ENCODE measurements at places on chromosomes 1 and 21. TPM values are rescaled to one million over a fixed set of nuclear protein-coding genes. Genes with fewer than 3 reads are reported as not detected.

Gene PRAMEF12
- not detected for total RNA-seq

Gene MATN1
- not detected for total RNA-seq

Gene FCRL4
- not detected for total RNA-seq

Gene MXRA8
- total RNA-seq, result 651 TPM

Gene TFF1
- 0.49 TPM for total RNA-seq

Gene KIF17
- total RNA-seq, result 0.81 TPM

Gene URB2
- total RNA-seq, result 11.2 TPM

Gene G0S2
- 5.1 TPM for total RNA-seq

Gene LCE5A
- total RNA-seq, result not detected

Gene OR10J1
- total RNA-seq, result not detected

Gene GBP1
- 19.9 TPM for total RNA-seq

Gene LCE1D
- total RNA-seq, result not detected

Gene F13B
- total RNA-seq, result not detected

Gene LIN28A
- 0.38 TPM for total RNA-seq

Gene CSF3R
- total RNA-seq, result not detected

Gene TGFB2
- 94.8 TPM for total RNA-seq

Gene PGBD5
- 1.3 TPM for total RNA-seq

Gene ANGPTL1
- total RNA-seq, result not detected

Gene HCRTR1
- total RNA-seq, result not detected

Gene KCNC4
- 1.6 TPM for total RNA-seq

Gene FCGR3B
- total RNA-seq, result not detected

Gene TMEM82
- not detected for total RNA-seq

Gene LENEP
- not detected for total RNA-seq

Gene CFHR2
- not detected for total RNA-seq

Gene NIBAN1
- 38.4 TPM for total RNA-seq

Gene TCHH
- not detected for total RNA-seq

Gene AMPD1
- not detected for total RNA-seq

Gene REN
- total RNA-seq, result 0.13 TPM

Gene APOBEC4
- total RNA-seq, result not detected

Gene GBP4
- 0.13 TPM for total RNA-seq

Gene RYR2
- 0.25 TPM for total RNA-seq

Gene TP73
- not detected for total RNA-seq

Gene TMEM269
- 0.25 TPM for total RNA-seq

Gene LCE1B
- total RNA-seq, result not detected

Gene TMEM200B
- total RNA-seq, result 8.8 TPM

Gene DFFA
- total RNA-seq, result 26.6 TPM

Gene HES3
- total RNA-seq, result not detected

Measured in mesangial cell (primary cell).